ENCODE measurements at places on chromosomes 5 and 9. TPM values are rescaled to one million over a fixed set of nuclear protein-coding genes. Genes with fewer than 3 reads are reported as not detected.
A peak's percentile ranks its signal among the peaks of the same experiment; 100 is the strongest.

DNA sequence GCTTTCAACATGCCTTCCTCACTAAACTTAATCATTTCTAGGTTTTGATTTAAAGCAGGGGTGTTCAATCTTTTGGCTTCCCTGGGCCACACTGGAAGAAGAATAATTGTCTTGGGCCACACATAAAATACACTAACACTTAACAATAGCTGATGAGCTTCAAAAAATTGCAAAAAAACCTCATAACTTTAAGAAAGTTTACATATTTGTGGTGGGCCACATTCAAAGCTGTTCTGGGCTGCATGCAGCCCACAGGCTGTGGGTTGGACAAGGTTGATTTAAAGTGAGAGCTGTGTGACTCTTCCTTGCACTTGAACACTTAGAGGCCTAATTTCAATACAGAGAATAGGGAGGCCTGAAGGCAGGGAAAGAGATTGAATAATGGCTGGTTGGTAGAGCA lies 598.3 kb downstream of the EFNA5 start:
- H3K36me3 ChIP-seq = no peaks in the 10 kb centered on the region
- DNase-seq = no peak
- no peak overlapping the region for H3K27ac ChIP-seq
- H3K4me3 ChIP-seq = no peak overlapping the region

Gene DMRT3
- not detected for total RNA-seq

GRCh38 chr5:16886366-16886736 lies 49.7 kb downstream of the MYO10 start:
- DNase-seq = no peak
- H3K27ac ChIP-seq = no peak overlapping the region
- no peaks in the 10 kb centered on the region for H3K4me1 ChIP-seq
- no peaks in the 10 kb centered on the region for H3K36me3 ChIP-seq
- H3K4me3 ChIP-seq = no peak overlapping the region

Gene IFNB1
- not detected for total RNA-seq

GRCh38 chr5:65102976-65103711 lies 334.4 kb downstream of the CWC27 start:
- H3K4me3 ChIP-seq = peak overlapping the region; percentile 65
- no peaks in the 10 kb centered on the region for H3K27me3 ChIP-seq
- peaks cover 15% of the 10 kb centered on the region for H3K4me1 ChIP-seq
- H3K27ac ChIP-seq = peak overlapping the region; percentile 29

GRCh38 chr9:88991066-88992034 lies at the start of gene S1PR3:
Gene S1PR3 (plus strand): TSS chr9:88991468. CDS start chr9:89001201, 9,733 bp downstream.
- H3K27me3 ChIP-seq = peaks cover 30% of the 10 kb centered on the region
- H3K27ac ChIP-seq = no peak within 1 kb of the TSS
- H3K36me3 ChIP-seq = no peaks in the 10 kb centered on the region
- H3K4me3 ChIP-seq = peak within 1 kb of the TSS; percentile 31
- H3K4me1 ChIP-seq = peaks cover 18% of the 10 kb centered on the region
- peak; percentile 32 for DNase-seq

- no peak within 1 kb of the TSS for H3K4me3 ChIP-seq
- no peak for DNase-seq
- peaks cover 5% of the 10 kb centered on the region for H3K4me1 ChIP-seq
- H3K36me3 ChIP-seq = no peaks in the 10 kb centered on the region
- peaks cover 31% of the 10 kb centered on the region for H3K27me3 ChIP-seq
Observed at GRCh38 chr5:141223112-141223783, at the start of gene PCDHB14. Gene PCDHB14 (plus strand): TSS chr5:141223343. CDS start chr5:141223506, 163 bp downstream.

- no peaks in the 10 kb centered on the region for H3K4me1 ChIP-seq
- no peak for DNase-seq
- no peak overlapping the region for H3K4me3 ChIP-seq
- no peak overlapping the region for H3K27ac ChIP-seq
- no peaks in the 10 kb centered on the region for H3K36me3 ChIP-seq
- H3K27me3 ChIP-seq = no peaks in the 10 kb centered on the region
Observed at GRCh38 chr9:14198841-14199455, 115.0 kb downstream of the NFIB start.

Gene LTC4S
- total RNA-seq = 4.2 TPM

- H3K4me3 ChIP-seq = no peak overlapping the region
- H3K4me1 ChIP-seq = no peaks in the 10 kb centered on the region
- H3K27ac ChIP-seq = no peak overlapping the region
- DNase-seq = no peak
Observed at GRCh38 chr9:36656842-36657241, 84.1 kb downstream of the MELK start.

GRCh38 chr9:124685217-124685616 lies 85.9 kb downstream of the NR6A1 start:
- DNase-seq = no peak
- no peak overlapping the region for H3K27ac ChIP-seq
- H3K36me3 ChIP-seq = no peaks in the 10 kb centered on the region
- no peak overlapping the region for H3K4me3 ChIP-seq

Gene MZB1
- total RNA-seq = 0.63 TPM

Gene FGFR4
- 2.8 TPM for total RNA-seq

Gene IFNA2
- total RNA-seq = not detected

DNA sequence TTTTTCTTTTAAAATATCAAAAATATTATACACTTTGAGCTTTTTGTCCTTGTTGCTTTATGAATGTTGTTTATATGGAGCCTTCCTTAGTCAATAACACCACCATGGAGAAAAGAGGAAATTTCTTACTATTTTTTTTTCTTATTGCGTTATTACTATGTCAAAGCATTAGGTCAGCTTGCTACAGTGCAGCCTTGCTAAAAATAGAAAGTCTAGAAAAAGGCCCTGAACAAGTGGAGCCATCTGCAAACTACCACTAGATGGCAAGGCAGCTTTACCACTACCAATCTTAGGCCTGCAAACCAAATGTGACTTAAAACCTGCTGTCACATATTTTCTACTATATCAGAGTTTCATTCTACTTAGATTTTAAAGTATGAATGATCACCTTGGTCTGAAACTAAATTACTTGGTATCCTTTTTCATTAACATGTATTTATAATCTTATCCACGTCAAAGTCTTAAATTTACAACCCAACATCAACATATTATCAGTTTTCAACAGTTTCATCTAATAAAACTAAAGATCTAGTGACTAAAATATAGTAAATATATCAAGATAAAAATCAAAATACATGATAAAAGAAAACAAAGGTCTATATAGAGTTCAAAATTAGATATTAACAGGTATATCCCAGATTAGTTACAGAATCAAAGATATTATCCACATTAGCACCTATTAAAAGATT lies 113.1 kb upstream of the ACOT12 start:
- H3K27ac ChIP-seq = no peak overlapping the region
- H3K27me3 ChIP-seq = no peaks in the 10 kb centered on the region
- no peaks in the 10 kb centered on the region for H3K36me3 ChIP-seq

Gene IRX4
- total RNA-seq = not detected

DNA sequence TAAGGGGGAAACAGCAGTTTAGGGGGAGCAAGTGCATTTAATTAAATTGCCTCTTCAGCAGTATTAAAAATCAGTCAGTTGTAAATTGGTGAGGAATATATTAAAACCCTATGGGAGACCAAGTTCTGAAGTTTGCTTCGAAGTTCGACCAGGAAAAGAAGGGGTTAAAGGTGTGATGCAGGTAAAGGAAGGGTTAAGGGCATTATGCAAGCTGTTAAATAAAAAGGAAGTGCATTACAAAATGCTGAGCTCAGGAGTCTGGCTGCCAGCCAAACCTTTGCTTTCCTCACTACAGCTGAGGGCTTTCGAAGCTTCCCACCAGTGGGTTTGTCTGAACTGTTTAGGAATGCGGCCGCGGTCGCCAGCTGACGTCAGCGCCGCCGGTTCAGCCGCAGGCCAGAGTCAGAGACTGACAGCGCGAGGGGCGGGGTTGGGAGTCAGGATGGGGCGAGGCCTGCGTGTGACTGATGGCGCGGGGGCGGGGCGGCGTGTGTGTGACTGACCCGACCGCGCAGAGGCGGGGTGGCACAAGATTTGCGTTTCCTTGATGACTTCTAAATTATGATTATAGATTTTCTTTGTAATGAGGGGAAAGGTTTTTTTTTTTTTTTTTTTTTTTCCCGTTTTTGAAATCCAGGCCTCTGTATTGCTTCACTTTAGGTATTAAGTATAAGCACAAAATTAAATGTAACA lies 76.6 kb downstream of the ZSWIM6 start:
- H3K27me3 ChIP-seq = no peaks in the 10 kb centered on the region
- peak overlapping the region; percentile 42 for H3K4me3 ChIP-seq
- peak overlapping the region; percentile 37 for H3K27ac ChIP-seq
- DNase-seq = peak; percentile 98
- no peaks in the 10 kb centered on the region for H3K36me3 ChIP-seq

DNA sequence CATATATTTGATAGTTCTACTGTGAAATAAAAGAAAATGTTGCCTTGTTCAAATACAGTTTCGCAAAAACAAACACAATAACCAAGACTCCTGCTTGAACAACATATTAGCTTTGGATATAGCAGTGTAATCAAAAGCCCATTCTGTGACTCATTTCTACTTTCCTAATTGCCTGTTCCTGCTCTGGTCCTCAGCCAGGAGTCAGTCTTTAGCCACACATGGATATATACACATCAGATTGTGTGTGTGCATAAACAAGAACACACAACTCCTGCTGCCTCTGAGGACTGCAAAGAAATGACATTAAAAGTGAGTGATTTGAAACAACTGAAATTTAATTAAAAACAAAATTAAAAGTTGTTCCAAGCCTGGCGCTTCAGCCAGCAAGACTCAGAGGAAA lies 334.8 kb downstream of the TRIM32 start:
- no peak overlapping the region for H3K27ac ChIP-seq
- H3K27me3 ChIP-seq = no peaks in the 10 kb centered on the region
- no peaks in the 10 kb centered on the region for H3K36me3 ChIP-seq
- H3K4me1 ChIP-seq = no peaks in the 10 kb centered on the region

DNA sequence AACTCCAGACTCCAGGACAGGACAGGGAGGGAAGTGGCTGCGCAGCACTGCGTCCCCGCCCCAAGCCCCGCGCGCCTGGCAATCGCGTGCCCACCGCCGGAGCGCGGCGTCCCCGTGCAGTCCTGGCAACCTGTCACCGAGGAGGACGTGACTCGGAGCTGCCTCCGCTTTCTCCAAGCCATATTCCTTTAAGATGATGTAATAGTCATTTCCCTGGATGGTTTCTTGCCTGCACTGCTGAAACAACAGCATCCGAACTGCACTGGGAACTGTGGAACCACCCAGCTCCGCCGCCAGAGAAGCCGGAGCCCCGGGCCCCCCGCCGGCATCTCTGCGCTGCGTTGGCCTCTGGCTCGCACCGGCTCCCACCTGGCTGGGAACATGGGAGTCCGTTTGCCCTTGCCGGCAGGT lies 34.5 kb downstream of the KCTD16 start:
- DNase-seq = no peak
- peaks cover 6% of the 10 kb centered on the region for H3K4me1 ChIP-seq
- no peak overlapping the region for H3K4me3 ChIP-seq
- no peak overlapping the region for H3K27ac ChIP-seq

DNA sequence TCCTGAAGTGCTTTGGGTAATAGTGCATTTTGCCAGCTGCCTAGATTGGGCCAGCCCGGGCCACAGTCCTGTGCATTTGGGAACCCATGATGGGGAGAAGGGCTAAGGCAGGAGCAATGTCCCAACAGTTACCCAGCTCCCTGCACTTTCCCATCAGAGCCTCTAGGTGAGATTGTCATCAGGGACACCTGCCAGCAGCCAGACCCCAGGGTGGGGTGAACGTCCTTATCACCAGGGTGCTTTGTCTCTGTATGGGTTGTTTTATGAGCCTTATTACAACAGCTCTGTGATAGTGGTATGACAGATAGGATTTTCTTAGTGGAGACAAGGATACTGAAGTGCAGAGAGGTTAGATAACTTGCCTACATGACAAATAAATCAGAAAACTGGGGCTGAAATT lies 365.7 kb downstream of the OSTF1 start:
- no peaks in the 10 kb centered on the region for H3K36me3 ChIP-seq
- H3K4me3 ChIP-seq = no peak overlapping the region
- H3K4me1 ChIP-seq = no peaks in the 10 kb centered on the region
- H3K27ac ChIP-seq = no peak overlapping the region
- no peak for DNase-seq
- H3K27me3 ChIP-seq = no peaks in the 10 kb centered on the region

Gene PCDHGB1
- total RNA-seq = 0.05 TPM

DNA sequence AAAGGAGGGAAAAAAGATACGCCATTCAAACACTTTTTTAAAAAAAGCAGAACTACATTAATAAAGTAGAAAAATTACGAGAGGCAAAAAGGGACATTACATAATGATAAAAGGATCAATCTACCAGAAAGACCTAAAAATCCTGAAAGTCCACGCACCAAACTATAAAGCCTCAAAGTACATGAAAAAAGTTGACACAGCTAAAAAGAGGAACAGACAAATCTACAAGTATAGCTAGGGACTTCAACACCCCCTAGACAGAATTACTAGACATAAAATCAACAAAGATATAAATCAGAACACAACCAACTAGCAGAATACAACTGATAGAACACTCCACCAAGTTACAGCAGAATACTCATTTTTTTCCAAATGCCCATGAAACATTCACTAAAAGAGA lies 11.1 kb downstream of the CAMSAP1 start:
- no peak for DNase-seq
- H3K4me1 ChIP-seq = peaks cover 21% of the 10 kb centered on the region
- no peak overlapping the region for H3K27ac ChIP-seq
- no peaks in the 10 kb centered on the region for H3K27me3 ChIP-seq

- peaks cover 8% of the 10 kb centered on the region for H3K4me1 ChIP-seq
- DNase-seq = peak; percentile 29
- peaks cover 7% of the 10 kb centered on the region for H3K27me3 ChIP-seq
- no peaks in the 10 kb centered on the region for H3K36me3 ChIP-seq
- peak overlapping the region; percentile 40 for H3K4me3 ChIP-seq
- H3K27ac ChIP-seq = no peak overlapping the region
Observed at GRCh38 chr9:107425101-107426025, 64.2 kb downstream of the KLF4 start.

- no peak overlapping the region for H3K27ac ChIP-seq
- DNase-seq = no peak
- no peak overlapping the region for H3K4me3 ChIP-seq
- no peaks in the 10 kb centered on the region for H3K27me3 ChIP-seq
- no peaks in the 10 kb centered on the region for H3K36me3 ChIP-seq
- peaks cover 24% of the 10 kb centered on the region for H3K4me1 ChIP-seq
Observed at GRCh38 chr9:129716091-129716490, 36.8 kb downstream of the PTGES start.

- no peaks in the 10 kb centered on the region for H3K36me3 ChIP-seq
- H3K4me3 ChIP-seq = no peak overlapping the region
- DNase-seq = no peak
- no peaks in the 10 kb centered on the region for H3K4me1 ChIP-seq
- peaks cover 3% of the 10 kb centered on the region for H3K27me3 ChIP-seq
Observed at GRCh38 chr9:129719135-129719534, 33.7 kb downstream of the PTGES start.

Gene ALDH1A1
- total RNA-seq = not detected

- no peaks in the 10 kb centered on the region for H3K27me3 ChIP-seq
- H3K4me1 ChIP-seq = peaks cover 27% of the 10 kb centered on the region
- H3K27ac ChIP-seq = no peak overlapping the region
- H3K4me3 ChIP-seq = no peak overlapping the region
- no peaks in the 10 kb centered on the region for H3K36me3 ChIP-seq
- no peak for DNase-seq
Observed at GRCh38 chr9:94867281-94867841, 140.9 kb downstream of the AOPEP start.

All from CD4-positive, alpha-beta T cell (primary cell).